ENCODE measurements at places on chromosomes 2 and 18.

DNA sequence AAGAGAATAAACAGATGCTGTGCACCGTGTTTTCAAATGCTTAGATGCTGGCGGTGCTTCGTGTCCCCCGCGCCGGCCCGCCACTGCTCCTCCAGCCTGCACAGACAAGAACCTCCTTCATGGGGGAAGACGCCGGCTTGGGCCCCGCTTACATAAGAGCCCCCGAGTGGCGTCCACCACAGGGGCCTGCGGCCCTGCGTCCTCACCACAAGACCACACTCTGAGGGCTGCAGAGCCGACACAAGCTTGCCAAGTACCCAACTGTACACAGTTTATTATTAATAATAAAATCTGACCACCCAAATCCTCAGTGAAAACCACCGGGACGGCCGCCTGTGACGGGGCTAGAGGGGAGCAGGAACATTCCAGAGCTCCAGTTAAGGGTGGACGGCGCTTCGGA lies 232.2 kb downstream of the HDAC4 start:
- no peak for DNase-seq

DNA sequence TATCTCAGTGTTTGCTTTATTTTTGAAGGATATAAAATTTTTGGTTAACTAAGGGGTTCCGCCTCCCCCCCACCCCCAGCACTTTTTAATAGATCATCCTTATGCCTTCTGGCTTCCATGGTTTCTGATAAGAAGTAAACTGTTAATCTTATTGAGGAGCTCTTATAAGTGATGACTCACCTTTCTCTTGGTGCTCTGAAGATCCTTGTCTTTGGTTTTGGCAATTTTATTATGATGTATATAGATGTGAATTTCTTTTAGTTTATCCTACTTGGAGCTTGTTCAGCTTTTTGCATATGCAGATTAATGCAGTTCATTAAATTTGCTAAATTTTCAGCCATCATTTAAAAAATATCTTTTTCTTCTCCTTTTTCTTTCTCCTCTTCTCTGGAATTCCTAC lies 91.7 kb upstream of the CTAGE1 start:
- DNase-seq = no peak

- peak; percentile 80 for DNase-seq
These were observed 8.6 kb downstream of the KANSL1L start for GRCh38 chr2:210162466-210163124.

DNA sequence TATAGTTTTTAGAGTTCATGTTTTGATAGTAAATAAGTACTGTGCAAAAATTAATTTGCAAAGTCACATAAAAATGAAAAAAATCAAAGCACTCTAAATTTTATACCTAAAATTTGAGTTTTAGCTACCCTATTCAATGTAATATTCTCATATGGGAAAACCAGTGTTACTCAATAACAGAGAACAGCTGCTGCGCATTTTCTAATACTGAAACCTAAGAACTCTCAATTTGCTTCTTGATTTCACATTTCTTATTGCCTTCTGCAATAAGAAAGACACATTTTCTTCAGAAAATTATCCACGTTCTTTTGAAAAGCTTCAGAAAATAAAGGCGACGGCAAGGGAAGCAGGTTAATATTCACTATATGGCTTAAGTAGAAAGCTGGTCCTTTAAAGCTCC lies 199.1 kb upstream of the CCDC150 start:
- DNase-seq = no peak

DNA sequence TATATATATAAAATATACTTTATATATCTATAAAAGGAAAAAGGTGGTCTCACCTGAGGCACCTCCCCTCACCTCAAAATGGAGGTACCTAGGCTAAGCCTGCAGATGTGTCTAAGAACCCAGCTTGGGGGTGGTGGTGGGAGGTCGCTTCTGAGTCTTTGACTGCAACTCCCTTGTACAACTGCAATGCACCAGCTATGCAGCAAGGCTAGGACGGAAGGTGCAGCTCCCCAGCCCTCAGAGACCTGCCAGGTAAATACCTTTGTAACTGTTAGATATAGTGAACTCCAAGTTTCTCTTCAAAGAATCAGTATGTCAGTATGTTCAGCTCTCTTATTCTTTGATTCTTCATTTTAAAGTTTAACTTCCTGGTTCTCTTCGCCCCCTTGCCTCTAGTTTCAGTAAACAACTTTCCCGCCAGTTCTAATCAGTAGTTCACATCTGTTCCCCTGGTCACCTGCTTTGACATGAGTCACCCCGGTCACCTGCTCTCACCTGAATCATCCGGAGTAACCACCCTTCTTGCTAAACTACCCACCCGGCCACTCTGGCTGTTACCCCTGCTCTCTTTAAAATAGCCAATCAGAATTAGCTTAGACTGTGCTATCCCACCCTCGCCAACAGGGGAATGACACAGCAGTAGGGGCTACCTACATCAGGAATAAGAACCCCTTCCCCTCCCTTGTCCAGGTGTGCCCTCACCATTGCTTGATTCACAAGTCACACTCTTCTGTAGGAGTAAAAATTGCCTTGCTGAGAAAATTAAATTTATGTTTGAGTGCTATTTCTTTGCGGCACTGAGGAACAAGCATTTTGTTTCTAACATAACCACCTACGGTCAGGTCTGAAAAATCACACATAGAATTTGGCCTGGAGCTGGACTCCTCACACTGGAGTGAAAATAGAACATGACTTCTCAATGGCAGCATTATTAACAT lies 24.7 kb upstream of the IMPA2 start:
- no peak for DNase-seq

DNA sequence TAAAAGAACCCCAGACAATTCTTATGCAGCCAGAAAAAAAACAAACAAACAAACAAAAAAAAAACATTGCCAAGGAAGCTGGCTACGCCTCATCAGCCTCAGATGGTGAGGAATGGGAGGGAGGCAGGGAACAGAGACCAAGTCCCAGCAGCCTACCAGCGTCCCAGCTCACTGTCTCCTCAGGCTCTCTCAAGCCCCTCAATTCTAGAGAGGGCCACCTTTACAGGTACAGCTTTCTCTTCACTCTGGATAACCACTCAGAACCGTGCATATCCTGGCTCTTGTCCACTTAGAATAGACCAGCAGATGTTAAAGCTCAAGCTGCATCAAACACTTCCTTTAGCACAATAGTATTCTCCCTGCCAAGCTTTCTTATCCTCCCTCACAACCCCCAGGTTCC lies 263.1 kb upstream of the CHAC2 start:
- DNase-seq = no peak

GRCh38 chr2:41020358-41020757 lies 568.5 kb upstream of the SLC8A1 start:
- no peak for DNase-seq

DNA sequence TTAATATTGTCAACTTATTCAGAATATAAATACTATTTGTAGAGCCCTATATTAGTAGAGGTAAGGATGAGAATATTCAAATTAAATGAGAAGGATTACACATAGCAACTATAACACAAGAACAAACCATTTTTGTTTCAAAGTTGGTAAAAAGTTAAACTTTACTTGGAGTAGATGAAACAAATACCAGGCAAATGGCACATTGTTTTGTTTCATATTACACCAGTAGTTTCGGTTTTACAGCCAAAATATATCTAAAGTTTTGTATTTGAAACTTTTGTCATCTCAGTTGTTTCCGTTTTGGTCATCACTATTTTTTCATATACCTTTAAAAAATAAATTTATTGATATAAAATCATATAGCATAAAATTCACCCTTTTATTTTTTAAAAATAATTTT lies 1039.4 kb downstream of the DPP10 start:
- DNase-seq = no peak

GRCh38 chr2:164739966-164740365 lies 101.7 kb downstream of the COBLL1 start:
- DNase-seq = no peak

DNA sequence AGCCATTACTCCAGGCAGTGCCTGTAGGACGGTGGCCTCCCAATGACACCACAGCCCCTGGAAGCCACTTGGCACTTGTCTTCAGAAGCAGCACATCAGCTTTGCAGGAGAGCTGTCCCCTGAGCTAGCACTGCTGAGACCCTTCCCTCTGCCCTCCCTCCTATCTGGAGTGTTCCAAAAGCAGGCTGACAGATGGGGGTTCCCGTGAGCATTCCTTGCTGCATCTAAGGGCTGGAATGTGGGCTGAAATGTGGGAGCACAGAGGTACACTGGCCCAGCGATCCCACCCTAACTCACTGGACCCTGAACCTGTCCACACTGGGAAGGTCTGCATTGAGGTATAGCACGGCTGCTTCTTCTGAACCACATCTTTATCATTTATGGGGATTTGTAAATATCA lies 230.1 kb downstream of the ANAPC1 start:
- no peak for DNase-seq
